Dermis microvascular lymphatic vessel endothelial cell (primary cell): ENCODE measurements at places on chromosomes 6 and 20. TPM values are rescaled to one million over a fixed set of nuclear protein-coding genes. Genes with fewer than 3 reads are reported as not detected.

Gene LY6G5C
- total RNA-seq = 1.2 and 1.9 TPM in 2 replicates

Gene PAQR8
- 10.7 and 15.6 TPM in 2 replicates for total RNA-seq

Gene NFATC2
- 2.4 and 2.7 TPM in 2 replicates for total RNA-seq

Gene KAT14
- total RNA-seq = 6.5 and 8.7 TPM in 2 replicates

Gene GRM1
- total RNA-seq = 0.13 TPM in 2 replicates

Gene C20orf202
- under 0.01 TPM in 2 replicates for total RNA-seq

Gene NMBR
- not detected in 2 replicates for total RNA-seq

Gene OLIG3
- not detected in 2 replicates for total RNA-seq

Gene VGLL2
- total RNA-seq = not detected in 2 replicates

Gene CRYBG1
- 4.2 and 7.6 TPM in 2 replicates for total RNA-seq

Gene BEND3
- 1.2 and 2.7 TPM in 2 replicates for total RNA-seq

Gene RAD21L1
- total RNA-seq = not detected in 2 replicates

Gene IMPG1
- not detected in 2 replicates for total RNA-seq

Gene MYO6
- 26.7 and 27.9 TPM in 2 replicates for total RNA-seq

Gene BPIFB4
- total RNA-seq = not detected in 2 replicates
